ENCODE measurements at places on chromosomes 16 and 17.

DNA sequence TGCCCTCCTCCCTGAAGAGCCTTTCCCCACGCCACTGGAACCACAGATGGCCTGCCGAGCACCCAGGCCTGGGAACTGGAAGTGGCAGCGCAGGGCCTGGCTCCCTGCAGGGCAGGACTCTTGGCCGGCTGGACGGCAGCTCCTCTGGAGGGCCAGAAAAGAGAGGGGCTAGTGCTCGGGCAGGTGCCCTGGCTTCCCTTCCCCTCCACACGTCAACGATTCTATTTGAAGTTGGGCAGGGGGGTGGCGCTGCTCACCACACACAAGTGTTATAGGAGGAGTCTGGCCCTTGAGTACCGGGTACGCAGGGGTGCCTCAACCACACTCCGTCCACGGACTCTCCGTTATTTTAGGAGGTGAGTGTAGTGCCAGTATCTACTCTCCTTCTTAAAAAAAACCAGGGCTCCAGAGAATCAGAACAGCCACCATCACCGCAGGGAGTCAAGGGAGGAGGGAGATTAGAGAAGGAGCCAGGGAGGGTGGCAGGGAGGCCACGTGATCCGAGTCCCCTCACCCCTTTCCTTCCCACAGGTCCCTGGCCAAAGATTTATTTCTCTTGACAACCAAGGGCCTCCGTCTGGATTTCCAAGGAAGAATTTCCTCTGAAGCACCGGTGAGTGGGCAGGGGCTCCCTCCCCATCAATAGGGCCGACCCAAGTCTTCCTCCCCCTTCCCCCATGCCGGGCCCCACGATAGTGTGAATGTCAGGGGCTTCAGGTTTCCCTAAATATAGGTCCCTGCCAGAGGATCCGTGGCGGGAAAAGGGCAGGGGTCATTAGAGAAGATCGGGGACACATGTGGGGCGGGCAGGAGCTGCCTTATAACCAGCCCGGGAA, 1.4 kb upstream of the ALDOA start:
- peak; percentile 90 for DNase-seq

DNA sequence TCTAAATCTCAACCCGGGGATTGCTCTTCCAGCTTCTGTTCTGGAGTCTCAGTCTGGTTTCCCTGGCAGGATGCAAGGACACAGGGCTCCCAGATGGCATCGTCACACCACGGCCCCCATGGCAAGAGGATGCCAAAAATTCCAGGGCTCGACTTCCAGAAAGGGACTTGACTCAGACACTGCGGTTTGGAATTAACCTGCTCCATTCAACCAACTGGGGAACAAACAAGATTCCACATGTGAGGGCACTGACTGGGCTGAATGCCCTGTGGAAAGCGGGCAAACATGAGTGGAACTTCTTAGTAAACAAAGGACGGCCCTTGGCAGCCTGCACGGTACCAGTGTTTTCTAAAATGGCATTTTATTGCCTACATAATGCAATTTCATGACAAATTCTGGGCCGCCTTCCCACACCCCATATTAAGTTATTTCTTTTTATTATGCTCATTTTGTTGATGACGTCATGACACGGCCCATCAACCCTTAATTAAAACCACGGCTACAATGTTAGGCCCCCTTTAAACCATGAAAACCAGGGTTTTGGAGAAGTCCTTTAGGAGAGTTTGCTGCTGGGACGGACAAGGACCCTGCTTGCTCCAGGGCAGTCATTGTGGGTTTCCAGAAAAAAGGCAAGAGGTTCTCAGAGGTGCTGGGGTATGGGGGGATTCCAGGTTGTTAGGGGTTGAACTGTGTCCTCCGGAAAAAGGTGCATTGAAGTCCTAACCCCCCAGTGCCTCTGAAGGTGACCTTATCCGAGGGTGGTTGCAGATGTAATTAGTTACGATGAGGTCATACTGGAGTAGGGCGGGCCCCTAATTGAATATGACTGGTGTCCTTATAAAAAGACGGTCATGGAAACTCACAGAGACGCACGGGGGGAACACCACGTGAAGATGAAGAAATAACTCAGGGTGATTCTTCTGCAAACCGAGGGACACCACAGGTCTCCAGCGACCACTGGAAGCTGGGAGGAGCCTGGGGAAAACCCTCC, 205.6 kb downstream of the FOXL1 start:
- peak; percentile 1 for DNase-seq

- DNase-seq: no peak
Measured at GRCh38 chr17:45751466-45751865, 32.7 kb upstream of the CRHR1 start.

DNA sequence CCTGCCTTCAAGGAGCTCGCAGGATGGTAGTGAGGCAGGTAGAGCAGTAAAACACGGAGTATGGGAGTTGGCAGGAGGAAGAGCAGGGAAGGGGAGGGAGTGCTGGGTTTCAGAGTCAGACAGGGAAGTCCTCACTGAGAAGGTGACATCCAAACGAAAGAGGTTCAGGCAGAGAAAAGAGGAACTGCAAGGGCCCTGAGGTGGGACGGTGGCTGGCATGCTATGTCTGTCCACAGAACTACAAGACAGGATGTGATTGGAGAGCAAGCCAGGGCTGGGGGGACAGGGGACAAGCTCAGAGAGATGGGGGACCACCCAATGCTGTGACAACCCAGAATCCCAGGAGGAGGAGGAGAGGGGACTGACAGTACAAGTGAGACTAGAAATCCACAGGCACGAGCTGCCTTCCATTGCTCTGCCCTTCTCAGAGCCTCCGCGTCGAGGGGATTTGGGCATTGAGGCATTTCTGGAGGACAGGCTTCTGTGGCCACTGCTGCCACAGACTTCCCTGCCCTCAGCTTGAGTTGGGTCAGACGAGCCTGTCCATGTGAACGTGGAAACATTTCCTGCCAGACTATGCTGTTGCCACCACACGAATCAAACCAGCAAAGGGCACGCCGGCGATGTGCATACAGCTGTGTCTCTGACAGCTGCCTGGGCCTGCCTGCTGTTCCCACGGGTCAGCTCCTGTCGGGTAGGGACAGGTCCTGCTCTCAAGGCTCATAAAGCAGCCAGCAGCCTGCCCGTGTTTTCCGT, 100.1 kb downstream of the RAB11FIP4 start:
- no peak for DNase-seq

- DNase-seq: no peak
Measured at GRCh38 chr16:87569601-87570571, 32.4 kb upstream of the JPH3 start.

- peak; percentile 71 for DNase-seq
Measured at GRCh38 chr16:24609740-24610415, 70.5 kb downstream of the RBBP6 start.
